ENCODE measurements at places on chromosomes 1 and 21. TPM values are rescaled to one million over a fixed set of nuclear protein-coding genes. Genes with fewer than 3 reads are reported as not detected.

Gene NCAM2
- total RNA-seq = 3.1 TPM

Gene AVPR1B
- not detected for total RNA-seq

Gene ADGRL4
- total RNA-seq = not detected

Gene LYPD8
- 0.84 TPM for total RNA-seq

Gene RNU1-1
- not detected for total RNA-seq

Gene PRR9
- not detected for total RNA-seq

Gene SELP
- total RNA-seq = not detected

Gene TBX19
- total RNA-seq = 0.54 TPM

Gene FTCD
- not detected for total RNA-seq

Gene A3GALT2
- not detected for total RNA-seq

Gene KRTAP15-1
- not detected for total RNA-seq

Gene C1orf87
- total RNA-seq = not detected

Gene UMODL1
- not detected for total RNA-seq

Gene CNR2
- not detected for total RNA-seq

Gene TNFRSF25
- 8.7 TPM for total RNA-seq

Gene SPRR2F
- total RNA-seq = not detected

Gene SYCP1
- not detected for total RNA-seq

Gene ETV3L
- not detected for total RNA-seq

Gene CRYAA
- not detected for total RNA-seq

Gene CNKSR1
- not detected for total RNA-seq

All from M059J (cell line).